ENCODE measurements at places on chromosomes 6 and 20.

DNA sequence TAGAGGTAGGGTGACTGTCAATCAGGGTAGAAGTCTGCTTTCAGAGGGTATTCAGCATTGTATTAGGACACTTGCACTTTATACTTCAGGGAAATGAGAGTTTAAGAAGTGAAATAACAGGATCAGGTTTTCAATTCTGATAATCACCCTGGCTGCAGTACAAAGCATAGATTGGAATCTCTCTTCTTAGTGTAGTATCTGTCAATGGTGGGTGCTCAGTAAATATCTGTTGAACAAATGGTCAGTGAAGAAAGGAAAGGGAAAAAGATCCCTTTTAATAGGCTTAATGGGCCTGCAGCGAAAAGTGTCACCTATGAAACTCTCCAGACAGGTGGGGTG is 18.7 kb downstream of the TUBB2B start:
- DNase-seq = no peak

GRCh38 chr20:63025534-63026331 is 19.0 kb upstream of the BHLHE23 start:
- no peak for DNase-seq

DNA sequence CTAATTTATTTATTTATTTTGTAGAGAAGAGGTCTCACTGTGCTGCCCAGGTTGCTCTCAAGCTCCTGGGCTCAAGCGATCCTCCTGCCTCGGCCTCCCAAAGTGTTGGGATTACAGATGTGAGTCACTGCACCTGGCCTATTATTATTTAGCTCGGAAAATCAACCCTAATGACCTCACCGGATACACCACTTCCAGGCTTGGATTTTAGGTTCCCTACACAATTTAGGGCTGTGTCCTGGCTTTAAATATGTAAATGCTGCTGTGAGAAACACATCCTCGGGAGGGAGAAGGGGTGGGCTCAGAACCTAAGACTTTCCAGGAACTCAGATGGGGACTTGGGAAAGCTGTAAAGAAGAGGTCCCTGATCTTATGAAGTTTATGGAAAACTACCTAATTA is 51.0 kb upstream of the SLC32A1 start:
- DNase-seq = no peak

DNA sequence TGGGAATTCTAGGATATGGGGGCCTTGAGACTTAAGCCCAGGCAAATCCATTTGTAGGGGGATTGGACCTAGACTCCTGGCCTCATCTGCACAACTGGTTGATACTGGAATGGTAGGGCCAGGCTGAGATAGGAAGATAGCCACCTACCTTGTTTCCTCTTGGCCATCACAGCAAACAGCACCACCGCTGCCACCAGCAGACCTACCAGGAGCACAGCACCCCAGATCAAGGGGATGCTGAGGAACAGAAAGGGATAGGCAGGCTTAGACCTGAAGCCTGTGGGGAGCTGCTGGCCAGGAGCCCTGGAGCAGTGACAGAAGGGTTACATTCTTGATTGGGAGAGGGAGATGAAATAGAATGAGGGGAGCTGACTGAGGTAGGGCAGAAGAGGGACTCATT is 3.5 kb downstream of the TREML1 start:
- DNase-seq = no peak

- DNase-seq = no peak
These were observed 56.3 kb downstream of the RTN4IP1 start for GRCh38 chr6:106572875-106573585.

DNA sequence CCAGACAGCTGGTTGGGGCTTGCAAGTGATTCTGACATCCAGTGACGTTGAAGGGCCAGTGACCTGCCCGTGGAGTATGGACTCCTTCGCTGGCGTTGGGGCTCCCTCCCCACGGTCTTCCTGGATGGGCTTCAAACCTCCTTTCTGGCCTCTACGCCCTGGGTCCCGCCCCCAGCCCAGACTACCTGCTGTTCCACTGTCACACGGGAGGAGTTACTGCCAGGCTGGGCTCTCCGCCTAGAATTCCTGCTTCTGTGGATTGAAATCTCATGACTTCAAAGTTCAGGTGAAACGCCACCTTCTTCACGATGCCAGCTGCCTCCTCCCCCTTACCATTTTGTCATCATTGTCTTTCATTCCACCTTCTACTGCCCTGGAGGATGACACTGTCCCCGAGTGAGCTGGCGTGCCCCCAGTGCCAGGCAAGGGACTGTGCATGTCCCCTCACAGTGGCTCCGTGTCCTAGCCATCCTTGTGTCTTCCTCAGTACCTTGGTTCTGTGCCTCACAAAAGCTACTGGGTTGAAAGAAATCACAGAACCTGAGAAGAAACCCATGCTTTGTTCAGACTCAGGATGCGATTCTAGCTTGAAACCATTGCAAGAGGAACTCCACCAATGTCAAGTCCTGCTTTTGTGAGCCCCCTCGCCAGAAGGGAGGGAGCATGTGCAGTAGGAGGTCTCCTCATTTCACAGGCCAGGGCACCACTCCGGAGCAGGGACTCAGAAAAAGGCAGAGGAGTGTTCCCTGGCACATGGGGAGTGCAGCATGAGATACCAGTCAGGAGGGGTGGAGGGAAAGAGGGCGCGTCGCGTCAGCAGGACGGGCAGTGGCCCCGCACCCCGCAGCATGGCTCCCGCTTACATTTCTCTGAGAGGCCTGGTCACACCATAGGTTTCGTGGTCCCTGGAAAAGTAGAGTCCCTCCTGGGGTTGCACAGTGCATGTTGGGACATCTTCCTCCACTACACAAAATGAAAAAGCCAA is 11.0 kb upstream of the IRF4 start:
- no peak for DNase-seq

DNA sequence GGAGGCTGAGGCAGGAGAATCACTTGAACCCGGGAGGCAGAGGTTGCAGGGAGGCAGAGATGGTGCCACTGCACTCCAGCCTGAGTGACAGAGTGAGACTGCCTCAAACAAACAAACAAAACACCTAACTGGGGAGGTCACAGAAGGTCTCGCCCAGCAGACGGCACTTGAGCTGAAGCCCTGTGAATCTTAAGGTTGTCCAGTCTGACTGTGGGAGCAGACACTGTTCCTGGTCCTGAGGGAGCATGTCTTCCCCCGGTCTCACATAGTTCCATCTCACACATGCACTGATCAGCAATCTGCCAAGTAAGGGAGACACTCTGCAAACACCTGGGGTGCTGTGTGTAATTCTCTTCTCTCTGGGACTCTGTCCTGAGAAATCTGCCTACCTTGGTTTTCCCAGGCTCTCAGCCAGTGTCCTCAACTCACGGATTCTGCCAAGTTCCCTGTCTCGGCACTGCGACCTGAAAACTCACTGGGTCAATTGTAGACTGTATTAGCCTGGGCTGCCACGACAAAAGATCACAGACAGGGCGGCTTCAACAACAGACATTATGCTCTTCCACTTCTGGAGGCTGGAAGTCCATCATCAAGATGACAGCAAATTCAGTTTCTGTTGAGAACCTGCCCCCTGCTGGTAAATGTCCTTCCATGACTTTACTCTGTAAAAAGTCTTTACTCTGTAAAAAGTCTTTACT is 94.3 kb downstream of the JPH2 start:
- no peak for DNase-seq

GRCh38 chr20:63124782-63125580 is 91.0 kb downstream of the YTHDF1 start:
- no peak for DNase-seq

DNA sequence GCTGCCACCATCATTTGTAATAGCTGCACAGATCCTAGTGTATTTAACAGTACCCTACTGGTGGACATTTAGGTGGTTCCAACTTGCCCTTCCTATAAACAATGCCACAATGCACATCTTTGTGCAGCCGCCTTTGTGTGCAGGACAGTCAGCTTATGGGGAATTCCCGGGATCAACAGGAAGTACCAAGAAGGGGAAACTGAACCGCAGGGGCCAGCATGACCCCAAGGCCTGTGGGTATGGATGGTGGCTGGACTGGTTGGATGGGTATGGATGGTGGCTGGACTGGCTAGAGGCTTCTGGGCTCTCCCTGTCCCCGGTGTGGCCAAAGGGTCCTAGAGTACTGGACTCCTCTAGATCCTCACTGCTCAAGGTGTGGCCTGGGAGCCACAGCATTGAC is 46.7 kb downstream of the CEBPB start:
- DNase-seq = no peak

DNA sequence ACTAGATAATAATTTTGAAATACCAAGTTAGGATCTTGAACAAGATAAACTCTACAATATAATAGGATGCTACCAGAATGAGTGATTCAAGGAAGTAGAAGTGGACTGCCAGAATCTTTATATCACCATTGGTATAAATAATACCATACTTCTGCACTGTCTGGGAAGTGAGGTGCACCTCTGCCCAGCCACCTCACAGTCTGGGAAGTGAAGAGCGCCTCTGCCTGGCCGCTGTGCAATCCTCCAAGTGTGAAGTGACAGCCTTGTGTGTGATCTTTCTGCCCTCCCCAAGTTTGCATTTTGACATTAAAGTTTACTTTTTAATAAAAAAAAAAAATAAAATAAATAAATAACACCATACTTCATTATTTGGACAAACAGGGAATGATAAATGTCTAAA is 18.8 kb downstream of the LATS1 start:
- DNase-seq = no peak

GRCh38 chr6:149246691-149247384 is 70.7 kb upstream of the TAB2 start:
- DNase-seq = no peak

DNA sequence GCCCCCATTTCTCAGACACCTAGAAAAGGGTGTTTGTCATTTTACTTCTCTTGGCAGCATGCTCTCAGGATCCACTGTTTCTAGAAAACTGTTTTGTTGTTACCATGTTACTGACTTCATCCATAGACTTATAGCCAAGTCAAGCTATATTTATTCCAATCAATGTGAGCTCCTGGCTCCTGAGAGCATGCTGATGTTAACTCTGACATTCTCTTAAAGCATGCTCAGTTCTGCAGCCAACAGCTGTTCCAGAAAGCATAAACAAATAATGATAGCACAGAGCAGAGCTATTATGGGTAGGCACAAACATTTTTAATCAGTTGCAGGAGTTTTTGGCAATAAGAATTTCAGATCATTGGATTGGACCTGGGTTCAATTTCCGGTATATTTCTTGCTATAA is 92.4 kb upstream of the CEP85L start:
- no peak for DNase-seq

DNA sequence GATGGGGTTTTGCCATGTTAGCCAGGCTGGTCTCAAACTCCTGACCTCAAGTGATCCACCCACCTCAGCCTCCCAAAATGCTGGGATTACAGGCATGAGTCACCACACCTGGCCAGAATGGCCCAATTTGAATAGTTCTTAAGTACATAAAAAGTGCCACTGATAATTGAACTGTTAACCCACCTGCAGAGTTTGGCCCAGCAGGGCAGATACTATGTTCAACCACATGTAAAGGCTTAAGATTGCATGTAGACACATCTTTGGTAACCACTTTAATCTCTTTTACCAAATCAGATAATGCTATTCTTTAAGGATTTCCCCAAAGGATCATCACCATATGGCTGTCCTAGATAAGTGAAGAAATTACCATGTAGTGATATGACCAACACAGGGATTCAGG is 21.3 kb upstream of the SGK1 start:
- no peak for DNase-seq

DNA sequence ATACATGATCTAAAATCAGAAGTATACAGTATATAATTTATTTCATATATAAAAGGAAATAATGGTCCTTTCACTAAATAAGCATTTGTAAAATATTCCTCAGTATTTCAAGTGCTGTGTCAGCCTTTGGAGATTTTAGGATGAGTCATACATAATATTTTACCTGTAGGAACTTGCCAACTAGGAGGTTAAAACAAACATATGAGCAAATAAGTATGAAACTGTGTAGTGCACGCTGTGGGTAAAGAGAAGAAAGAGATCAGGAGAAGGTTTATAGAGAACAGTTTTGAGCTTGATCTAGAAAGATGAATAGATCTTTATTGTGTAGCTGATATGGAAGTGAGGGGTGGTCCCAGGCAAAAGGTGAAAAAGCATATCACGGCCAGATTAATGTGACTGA is 169.9 kb upstream of the RNF217 start:
- DNase-seq = no peak

DNA sequence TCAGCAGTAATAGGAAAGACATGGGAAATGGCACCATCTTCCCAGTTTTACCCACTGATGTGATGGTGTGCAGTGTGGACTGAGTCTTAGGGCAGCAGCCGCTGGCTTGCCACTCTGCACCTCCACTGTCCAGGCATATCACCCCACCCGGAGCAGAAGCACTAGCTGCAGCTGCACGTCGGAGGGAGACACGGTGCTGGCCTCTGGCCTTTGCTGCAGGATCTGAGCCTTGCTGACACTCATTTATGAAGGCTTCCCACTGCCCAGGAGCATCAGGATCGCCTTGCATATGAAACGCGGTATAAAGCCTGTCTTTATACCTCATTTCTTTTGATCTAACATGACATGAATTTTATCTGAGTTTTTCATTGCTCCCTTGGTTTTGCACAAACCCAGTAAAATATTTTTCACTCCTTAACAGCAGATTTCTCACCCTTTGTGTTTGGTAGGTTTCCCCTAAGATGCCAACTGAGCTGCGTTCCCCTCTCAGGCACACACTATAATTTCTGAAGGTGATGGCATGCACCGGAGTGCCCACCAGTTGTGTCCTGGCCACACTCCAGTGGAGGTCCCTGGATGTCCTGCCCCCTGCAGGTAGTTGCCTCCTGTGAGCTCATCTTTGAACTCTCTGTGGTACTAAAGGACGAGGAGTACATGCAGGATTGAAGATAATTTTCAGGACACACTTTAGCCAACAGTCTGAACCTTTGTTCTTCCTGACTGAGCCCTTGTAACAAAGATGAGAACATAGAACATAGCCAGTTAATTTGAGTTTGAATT is 9.0 kb upstream of the EXOC2 start:
- no peak for DNase-seq

GRCh38 chr6:131854803-131855202 is 47.0 kb downstream of the ENPP1 start:
- DNase-seq = no peak

GRCh38 chr20:57160985-57161384 is 105.5 kb downstream of the BMP7 start:
- DNase-seq = no peak

GRCh38 chr6:31186052-31186734 is 15.7 kb upstream of the POU5F1 start:
- no peak for DNase-seq

GRCh38 chr6:115583290-115583689 is 477.4 kb downstream of the FRK start:
- DNase-seq = no peak

GRCh38 chr20:1338801-1339200 is 9.9 kb upstream of the SDCBP2 start:
- no peak for DNase-seq

DNA sequence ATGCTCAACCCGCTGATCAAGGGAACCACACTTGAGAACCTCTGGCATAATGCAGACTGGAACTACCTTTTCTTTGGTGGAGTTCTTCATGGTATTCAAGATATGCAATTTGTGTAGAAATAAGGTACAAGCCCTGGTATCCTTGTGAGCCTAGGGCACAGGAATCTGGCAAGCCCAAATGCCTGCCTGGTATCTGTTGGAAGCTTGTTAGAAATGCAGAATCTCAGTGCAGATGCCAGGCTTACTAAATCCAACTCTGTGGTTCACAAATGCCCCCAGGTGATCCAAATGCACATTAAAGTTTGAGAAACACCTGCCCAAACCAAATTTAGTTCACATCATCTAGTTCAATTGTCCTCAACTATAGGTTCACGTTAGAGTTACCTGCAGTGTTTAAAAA is 159.8 kb upstream of the LAMP5 start:
- DNase-seq = no peak

Measured in activated naive CD4-positive, alpha-beta T cell (primary cell).